ENCODE measurements at places on chromosomes 12 and 14.

GRCh38 chr12:4283512-4284255, 10.1 kb downstream of the CCND2 start:
- no peak for DNase-seq

- peak; percentile 59 for DNase-seq
Observed at GRCh38 chr12:62772416-62772955, 162.5 kb downstream of the PPM1H start.

GRCh38 chr14:37602605-37603453, 7.4 kb downstream of the TTC6 start:
- no peak for DNase-seq

DNA sequence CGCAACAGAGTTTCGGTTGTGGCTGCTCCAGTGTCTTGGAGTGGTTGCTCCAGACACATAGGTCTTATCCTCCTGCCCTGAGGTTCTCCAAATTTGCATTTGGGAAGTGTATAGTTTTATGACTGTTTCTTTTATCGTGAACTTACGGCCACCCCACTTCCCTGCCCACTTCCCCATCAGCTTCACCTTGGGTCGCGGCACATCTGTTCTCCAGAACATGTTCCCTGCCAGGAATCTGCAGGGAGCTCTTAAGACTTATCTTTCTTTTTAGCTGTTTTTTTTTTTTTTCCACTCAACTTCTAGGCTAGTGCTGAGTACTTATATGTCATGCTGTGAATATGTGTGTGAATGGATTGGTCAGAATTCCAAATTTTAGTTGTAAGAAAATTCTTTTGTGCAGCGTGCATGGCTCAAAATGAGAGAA, 75.4 kb downstream of the ETV6 start:
- DNase-seq, result no peak

- no peak for DNase-seq
Observed at GRCh38 chr12:27824126-27824842, 44.2 kb upstream of the MANSC4 start.

DNA sequence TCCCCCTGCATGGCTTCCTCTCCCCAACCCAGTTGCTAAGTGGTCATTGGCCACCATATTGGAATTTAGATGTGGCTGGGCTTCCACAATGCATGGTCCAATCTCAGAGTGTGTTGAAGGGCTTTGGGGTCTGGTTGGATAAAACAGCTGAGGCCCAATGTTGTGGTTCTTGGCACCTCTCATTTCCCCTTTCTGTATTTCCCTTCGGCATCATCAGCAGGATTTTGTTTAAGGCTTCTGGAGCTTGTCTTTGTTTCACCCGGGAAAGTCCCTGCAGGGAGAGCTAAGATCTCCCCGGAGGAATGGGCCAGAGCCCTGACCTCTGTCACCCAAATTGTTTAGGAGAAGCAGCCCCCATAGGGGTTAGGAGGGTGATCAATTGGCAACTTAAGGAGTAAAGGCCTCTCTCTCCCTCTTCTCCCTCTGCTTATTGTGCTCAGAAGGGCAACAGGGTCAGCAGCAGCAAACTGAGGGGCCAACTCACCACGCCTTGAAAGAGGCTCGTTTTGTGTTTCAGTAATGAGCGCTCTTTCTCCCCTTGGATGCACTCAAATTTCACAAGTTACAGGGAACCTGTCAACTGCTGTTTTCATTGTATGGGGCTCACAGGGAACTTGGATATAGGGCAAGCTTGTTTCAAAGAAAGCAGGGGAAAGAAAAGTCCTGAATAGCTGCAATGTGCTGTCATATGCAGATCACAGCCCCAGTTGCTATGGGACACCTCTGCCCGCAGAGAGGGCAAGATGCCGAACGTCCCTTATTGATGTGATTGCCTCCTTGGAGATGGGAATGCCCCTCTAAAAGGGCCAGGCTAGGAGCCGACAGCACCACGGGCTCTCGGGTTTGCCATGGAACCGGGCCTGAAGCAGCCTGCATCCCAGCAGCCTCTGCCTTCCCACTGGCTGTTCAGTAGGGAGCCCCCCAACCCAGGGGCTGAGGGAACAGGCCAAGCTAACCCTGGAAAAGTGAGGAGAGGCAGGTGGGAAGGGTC, 223.7 kb downstream of the ZFP36L1 start:
- DNase-seq, result no peak

DNA sequence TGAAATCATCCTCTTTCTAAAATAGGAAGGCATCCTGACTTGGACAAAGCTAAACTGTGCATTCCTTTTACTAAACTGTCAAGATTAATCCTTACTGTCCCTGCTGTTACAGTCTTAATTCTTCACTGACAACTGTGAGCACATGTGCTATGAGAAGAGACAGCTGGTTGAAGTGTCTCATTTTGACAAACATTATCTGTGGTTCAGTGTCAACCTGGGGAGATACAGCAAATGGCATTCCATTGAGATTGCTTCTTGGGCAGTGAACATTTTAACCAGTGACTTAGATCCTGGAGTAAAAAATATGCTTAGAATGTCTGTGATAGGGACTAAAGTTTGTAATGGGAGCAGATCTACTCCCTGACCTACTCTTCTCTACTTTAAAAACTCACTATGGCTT, 552.6 kb upstream of the ATP2B1 start:
- DNase-seq, result no peak
